ENCODE measurements at places on chromosomes 13 and 19.
A peak's percentile ranks its signal among the peaks of the same experiment; 100 is the strongest.

DNA sequence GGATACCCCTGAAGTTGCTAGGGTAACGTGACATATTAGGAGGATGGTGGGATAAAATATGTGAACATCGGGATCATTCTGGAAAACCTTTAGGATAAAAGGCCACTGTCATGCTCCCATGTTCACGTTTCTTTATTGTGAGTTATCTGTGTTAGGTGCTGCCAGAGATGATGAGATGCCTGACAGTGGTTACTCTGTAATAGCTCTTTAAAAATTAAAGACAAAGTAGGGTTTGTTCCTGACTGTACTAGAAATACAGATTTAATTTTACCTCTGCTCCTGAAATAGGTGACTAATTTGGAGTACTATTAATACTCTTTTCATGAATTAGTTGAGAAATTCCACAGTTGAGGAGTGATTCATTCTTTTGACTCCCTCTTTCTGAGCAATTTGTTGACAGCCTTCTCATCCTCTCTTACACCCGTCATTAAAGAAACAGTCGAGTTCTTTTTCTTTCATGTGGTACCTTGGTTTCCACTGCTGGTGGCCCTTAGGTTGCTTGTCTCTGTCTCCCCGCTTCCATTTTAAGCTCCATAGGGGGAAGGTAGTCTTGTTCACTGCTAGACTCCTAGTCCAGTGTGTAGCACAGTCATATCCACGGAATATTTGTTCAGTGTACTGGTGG, 28.4 kb downstream of the SAE1 start:
- DNase-seq: peak; percentile 64

- DNase-seq: no peak
Observed at GRCh38 chr19:51810223-51810622, 15.3 kb downstream of the FPR3 start.

GRCh38 chr13:32045982-32046785, 14.6 kb downstream of the FRY start:
- DNase-seq: peak; percentile 38

GRCh38 chr19:17125062-17125727, 49.6 kb downstream of the MYO9B start:
- peak; percentile 52 for DNase-seq

- DNase-seq: peak; percentile 69
Observed at GRCh38 chr19:40797963-40798682, 868 bp upstream of the EGLN2 start.

- no peak for DNase-seq
Observed at GRCh38 chr13:83153848-83154247, 728.4 kb downstream of the SLITRK1 start.

DNA sequence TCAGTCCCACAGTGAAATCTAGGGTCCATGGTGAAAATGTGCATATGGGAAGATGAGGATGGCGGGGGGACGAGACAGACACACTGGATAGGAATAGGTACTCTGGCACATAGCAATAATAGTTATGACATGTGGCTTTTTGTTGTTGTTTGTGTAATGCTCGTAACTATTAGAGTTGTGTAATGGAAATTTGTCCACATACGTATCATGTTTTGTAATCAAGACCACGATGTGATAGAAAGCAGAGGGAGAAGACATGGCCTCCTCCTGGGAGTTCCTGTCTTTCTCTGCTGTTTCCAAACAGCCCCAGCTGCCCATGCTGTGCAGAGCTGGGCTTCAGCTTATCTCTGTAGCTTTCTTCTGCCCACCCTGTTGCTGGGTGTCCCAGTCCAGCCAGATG, 185.3 kb upstream of the TMTC4 start:
- no peak for DNase-seq

All from CD4-positive, alpha-beta T cell treated with Interleukin-6 at 100 ng/mL for 8 hours (primary cell).